ENCODE measurements at places on chromosomes 6 and 20. TPM values are rescaled to one million over a fixed set of nuclear protein-coding genes. Genes with fewer than 3 reads are reported as not detected.
A peak's percentile ranks its signal among the peaks of the same experiment; 100 is the strongest.

DNA sequence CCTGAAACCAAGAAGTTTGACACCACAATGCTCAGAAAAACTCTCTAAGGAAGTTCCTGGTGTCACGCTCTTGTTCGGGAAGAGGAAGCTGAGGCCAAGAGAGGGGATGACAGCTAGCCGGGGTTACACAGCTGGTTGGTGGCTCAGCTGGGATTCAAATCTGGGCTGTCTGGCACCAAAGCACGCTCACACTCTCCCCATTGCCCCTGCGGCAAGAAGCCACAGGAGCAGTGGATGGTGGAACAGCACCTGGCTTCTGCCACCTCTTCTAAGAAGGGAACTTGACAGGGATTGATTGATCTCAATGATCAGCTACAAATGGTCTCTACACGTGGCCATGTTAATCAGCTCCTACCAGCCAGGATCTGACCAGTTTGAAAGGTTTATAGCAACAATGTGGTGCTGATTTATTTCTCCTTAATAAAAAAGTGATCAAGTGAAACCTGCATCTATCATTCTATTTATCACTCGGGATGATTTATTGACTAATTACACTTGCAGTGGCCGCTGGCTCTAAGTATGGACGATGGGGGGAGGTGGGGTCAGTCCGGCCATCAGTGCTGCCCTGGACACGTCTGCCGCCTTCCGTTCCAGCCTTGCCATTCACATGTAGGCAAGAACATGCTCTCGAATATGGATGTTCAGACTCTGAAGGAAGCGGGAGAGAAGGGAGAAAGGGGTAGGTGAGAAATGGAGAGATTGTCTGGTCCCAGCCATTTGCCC lies 71.9 kb upstream of the TOP1 start:
- no peak for DNase-seq

The C20orf144 gene
- not detected for total RNA-seq

- no peak for DNase-seq
These were observed 7.5 kb downstream of the NCOA3 start for GRCh38 chr20:47509104-47509661.

DNA sequence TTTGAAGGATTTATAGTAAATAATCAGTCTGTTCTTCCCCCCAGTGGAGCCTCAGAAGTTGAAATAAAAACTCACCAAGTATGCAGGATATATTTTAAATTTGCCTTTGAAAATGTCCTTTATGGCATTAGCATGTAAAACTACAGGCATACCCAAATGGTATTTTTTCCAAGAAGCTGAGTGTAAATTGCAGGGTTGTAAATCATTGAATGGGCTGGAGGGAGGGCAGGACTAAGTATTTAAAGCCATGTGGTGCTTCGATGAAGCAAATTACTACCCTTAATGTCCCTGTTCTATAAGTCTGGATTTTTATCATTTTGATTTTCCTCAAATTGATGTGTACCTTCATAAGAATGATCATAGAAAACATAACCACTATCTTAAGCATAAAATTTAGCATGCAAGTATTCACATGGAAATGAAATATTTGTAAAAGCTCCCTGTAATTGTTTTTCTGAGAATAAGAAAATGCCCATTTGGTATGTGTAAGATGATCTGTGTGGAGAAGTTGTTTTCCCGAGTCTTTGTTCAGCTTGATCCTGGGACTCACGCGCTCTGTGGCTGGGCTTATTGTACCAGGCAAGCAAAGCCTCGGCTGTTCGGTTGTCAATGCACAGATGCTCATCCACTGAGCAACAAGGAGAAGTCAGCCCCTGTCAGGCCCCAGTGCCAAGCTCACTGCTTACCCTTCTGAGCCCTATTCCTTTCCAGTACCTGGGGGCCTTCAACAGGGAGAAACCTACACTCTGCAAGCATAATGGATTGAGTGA lies 66.7 kb downstream of the CD164 start:
- DNase-seq: no peak

DNA sequence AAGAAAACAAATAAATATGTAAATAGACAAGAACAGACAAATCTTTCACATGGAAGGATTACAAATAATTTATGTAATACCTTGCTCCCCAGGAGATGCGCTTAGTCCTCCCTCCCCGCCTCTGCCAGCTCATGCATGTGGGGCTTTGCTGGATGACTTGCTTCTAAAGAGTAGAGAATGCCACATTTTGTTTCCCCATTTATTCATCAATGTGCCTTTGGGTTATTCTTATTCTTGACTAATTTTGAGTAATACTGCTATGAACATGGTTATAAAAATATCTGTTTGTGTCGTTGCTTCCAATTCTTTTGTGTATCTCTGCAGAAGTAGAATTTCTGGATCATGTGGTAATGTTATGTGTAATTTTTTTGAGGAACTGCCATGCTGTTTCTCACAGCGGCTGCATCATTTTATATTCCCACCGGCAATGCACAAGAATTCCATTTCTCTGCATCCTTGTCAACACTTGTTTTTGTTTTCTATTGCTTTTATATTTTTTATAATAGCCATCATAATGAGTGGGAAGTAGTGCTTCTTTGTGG lies 23.8 kb upstream of the DUSP22 start:
- DNase-seq: no peak

The TGM2 gene
- 792 TPM for total RNA-seq

- DNase-seq: no peak
These were observed 54.8 kb upstream of the AKIRIN2 start for GRCh38 chr6:87756858-87757257.

The KHDRBS2 gene
- 0.16 TPM for total RNA-seq

DNA sequence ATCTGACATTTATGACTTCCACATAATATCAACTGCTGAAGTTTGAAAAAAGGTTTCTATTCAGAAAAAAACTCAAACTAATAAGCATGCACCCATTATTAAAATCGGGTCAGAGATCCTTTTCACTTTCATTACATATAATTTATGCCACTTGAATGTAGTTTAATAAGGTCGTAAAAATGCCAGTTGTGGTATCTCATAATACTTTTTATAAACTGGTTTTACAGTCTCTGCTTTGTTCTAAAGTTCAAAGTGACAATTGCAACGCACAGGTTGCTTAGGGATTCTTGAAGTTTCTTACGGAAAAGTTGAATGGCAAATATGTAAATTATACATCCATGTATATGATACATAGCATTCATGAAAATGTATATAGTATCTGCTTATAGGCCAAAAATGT lies 229.4 kb upstream of the CEP162 start:
- DNase-seq: no peak

DNA sequence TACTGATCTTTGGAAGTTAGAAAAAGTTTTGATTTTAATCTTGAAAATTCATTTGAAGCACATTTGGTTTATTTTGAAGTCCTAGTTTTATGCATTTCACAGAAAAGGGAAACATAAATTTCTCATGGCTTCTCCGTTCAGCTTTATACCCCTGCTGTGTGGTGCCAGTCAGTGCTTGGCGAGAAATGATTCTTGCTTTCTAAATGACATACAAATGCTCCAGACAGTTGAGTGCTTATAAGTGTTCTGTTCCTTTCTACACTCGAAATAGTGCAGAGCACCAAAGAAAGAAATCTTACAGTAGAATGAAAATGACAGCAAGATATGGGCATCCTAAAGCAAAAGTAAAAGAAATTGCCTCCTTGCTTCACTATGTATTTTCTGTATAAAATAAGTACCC lies 9.0 kb upstream of the ZNF292 start:
- no peak for DNase-seq

DNA sequence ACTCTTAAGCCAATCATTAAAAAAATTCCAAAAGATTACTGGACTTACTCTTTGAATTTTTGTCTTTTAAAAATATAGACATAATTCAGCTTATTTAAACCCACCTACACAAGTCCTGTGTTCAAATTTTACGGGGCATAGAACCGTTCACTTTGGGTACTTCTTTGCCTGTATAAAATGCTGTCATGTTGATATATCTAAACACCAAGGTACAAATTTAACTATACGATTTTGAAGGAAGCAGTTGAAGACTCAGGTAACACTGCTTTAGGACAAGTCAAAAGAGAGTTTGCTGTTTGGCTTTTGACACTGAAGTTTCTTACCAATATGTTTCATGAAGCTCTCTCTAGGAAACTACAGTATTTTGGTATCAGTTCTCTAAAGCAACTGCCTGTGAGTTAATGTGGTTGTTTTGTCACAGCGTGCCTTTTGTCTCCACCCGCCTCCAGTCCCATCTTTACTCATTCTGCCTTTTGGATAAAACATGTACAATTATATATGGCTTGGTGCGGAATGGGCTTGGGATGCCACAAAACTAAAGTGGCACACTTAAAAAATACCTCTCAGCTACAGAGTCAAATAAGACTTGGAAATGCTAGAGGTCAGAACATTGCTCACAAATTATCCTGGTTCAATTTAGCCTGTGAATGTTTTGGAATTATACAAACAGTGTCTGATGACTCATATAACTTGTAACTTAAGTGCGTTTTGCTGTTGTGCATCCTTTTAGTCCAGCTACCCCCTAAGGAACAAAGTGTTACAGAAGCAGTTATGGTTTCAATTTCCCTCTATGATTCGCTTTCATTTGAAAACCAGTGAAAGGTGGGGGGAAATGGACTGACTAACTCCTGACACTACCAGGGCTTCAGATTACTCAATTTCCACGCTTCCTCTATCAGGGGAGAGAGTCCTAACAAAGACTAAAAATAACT lies 38.7 kb downstream of the RGS17 start:
- DNase-seq: no peak

- no peak for DNase-seq
These were observed 21.9 kb downstream of the ECT2L start for GRCh38 chr6:138817799-138818198.

DNA sequence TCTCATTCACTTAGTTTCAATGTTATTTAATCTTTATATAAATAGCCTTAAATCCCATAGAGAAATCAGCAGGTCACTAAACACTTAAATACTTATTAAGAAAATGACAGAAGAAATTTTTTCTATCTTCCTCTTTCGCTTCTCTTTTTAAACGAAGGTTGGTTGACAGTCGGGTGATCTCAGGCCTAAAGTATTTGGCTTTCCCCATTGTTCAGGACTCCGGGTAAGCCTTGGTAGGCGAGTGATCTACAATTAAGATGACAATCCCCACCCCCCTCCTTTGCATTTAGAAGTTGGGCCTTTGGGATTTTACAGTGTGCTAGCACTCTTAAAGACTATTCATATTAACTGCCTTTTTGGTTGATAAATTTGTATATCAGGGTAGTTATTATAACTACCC lies 19.7 kb upstream of the UTRN start:
- DNase-seq: no peak

- DNase-seq: no peak
These were observed 109.8 kb downstream of the UBE3D start for GRCh38 chr6:82955841-82956240.

The PDYN gene
- not detected for total RNA-seq

The NINL gene
- total RNA-seq: 1.4 TPM

DNA sequence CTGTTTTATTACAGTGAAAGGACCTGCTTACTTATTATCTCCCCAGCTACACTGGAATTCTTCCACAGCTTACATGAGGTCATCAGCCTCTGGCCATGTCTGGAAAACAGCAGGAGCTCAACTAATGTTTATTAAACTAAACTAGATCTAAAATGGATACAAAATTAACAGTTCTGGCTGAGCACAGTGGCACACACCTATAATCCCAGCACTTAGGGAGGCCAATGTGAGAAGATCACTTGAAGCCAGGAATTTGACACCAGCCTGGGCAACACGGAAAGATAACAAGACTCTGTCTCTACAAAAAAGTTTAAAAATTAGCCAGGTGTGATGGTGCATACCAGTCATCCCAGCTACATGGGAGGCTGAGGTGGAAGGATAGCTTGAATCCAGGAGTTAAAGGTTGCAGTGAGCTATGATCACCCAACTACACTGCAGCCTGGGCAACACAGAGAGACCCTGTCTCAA lies 220.8 kb upstream of the MARCKS start:
- no peak for DNase-seq

- peak; percentile 80 for DNase-seq
These were observed 591 bp downstream of the IBTK start for GRCh38 chr6:82246802-82247504.

- DNase-seq: no peak
These were observed 44.5 kb upstream of the STMND1 start for GRCh38 chr6:17057322-17057721.

GRCh38 chr20:47857187-47857568 lies 71.9 kb upstream of the SULF2 start:
- no peak for DNase-seq

DNA sequence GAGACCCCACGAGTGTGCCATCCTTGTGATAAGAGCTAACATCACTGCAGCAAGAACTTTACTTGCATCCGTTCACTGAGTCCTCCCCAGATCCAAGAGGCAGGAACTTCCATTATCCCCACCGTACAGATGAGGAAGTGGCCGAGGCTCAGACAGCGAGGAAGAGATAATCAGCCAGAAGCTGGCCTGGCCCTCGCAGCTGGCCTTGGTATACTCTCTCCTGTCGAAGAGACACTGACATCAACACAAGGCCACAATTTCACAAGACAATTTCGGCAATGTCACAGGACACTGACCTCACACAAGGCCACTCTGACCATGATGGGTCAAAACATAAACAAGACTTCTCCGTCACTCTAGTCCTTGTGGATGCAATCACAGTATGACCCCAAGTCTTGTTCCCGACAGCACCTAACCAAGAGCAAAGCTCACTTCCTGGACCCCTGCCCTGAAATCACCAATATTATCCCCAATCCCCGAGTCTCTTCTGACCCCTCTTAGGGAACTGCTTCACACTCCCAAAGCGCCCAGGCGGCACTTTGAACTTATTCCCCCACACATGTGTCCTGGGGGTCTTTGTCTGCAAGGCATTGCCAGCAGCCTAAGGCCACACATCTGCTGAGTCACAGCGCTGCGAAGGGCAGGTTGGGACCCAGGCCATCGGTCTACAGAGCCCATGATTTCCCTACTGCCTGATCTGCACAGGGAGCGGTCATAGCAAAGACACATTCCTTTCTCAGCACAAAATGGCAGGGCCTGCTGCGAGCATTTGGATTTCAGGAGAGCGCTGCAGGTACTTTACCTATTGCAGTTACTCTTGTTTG lies 14.8 kb upstream of the VAPB start:
- DNase-seq: no peak

The TMC2 gene
- total RNA-seq: not detected

DNA sequence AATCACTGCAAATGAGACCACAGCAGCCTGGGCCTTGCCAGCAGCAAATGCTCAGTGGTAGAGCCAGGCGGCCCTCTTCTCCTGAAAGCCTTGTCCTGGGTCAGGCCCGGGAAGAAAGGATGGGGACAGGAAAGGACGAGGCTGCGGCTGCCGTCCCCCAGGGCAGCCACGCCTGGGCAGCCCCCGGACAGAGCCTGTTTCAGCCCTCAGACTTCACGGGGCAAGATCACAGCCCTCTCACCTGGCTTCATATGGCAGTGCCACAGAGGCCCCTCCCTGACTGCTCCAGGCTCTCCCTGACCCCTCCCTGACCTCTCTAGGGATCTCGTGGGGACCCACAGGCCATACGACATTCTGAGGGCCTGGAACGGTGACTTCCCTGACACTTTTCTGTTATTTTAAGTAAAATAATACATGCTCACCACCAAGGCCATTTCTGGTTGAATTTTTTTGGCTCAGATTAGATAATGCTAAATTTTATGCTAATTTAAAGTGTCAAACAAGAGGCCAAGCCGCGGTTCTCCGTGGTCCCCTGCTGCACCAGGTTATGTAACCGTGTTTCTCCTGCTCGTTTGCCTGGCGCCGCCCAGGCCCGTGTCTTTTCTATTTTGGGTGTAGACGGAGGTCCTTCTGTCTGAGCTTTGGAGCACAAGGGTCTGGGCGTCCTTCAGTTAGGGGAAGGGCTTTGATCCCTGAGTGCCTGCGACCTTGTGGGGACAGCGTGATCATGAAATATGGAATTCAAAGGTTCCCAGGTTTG lies 59.9 kb upstream of the BHLHE23 start:
- DNase-seq: no peak

The NQO2 gene
- 37.9 TPM for total RNA-seq

The PCMTD2 gene
- total RNA-seq: 46.9 TPM

The TMEM170B gene
- 4.2 TPM for total RNA-seq

The FAXC gene
- total RNA-seq: 0.57 TPM

All from cardiac septum (tissue), 1 donor.